Breast epithelium (tissue), 4 donors: ENCODE measurements at places on chromosomes 4 and X. TPM values are rescaled to one million over a fixed set of nuclear protein-coding genes. Genes with fewer than 3 reads are reported as not detected.
A peak's percentile ranks its signal among the peaks of the same experiment; 100 is the strongest.

Gene AKAP14
- total RNA-seq, result not detected

Gene KDR
- total RNA-seq, result 64.2 TPM

Gene ASB9
- 2.2 TPM for total RNA-seq

Gene CPLX1
- 2.6 TPM for total RNA-seq

Gene FSTL5
- total RNA-seq, result not detected

Gene POLA1
- 20.3 TPM for total RNA-seq

Gene IL2
- total RNA-seq, result 0.48 TPM

Gene FAM47E
- 17.9 TPM for total RNA-seq

GRCh38 chr4:46886711-46887110 is 22.3 kb downstream of the COX7B2 start:
- no peak overlapping the region for H3K4me3 ChIP-seq
- no peaks in the 10 kb centered on the region for H3K27me3 ChIP-seq
- DNase-seq, result no peak

GRCh38 chrX:12349201-12349600 is 210.9 kb downstream of the FRMPD4 start:
- no peaks in the 10 kb centered on the region for H3K27me3 ChIP-seq
- H3K4me1 ChIP-seq, result no peaks in the 10 kb centered on the region
- H3K36me3 ChIP-seq, result no peaks in the 10 kb centered on the region

GRCh38 chr4:18616720-18617119 is 595.2 kb upstream of the LCORL start:
- no peaks in the 10 kb centered on the region for H3K27me3 ChIP-seq
- H3K36me3 ChIP-seq, result no peaks in the 10 kb centered on the region
- H3K27ac ChIP-seq, result no peak overlapping the region
- no peak for DNase-seq
- H3K4me1 ChIP-seq, result no peaks in the 10 kb centered on the region
- H3K4me3 ChIP-seq, result no peak overlapping the region

DNA sequence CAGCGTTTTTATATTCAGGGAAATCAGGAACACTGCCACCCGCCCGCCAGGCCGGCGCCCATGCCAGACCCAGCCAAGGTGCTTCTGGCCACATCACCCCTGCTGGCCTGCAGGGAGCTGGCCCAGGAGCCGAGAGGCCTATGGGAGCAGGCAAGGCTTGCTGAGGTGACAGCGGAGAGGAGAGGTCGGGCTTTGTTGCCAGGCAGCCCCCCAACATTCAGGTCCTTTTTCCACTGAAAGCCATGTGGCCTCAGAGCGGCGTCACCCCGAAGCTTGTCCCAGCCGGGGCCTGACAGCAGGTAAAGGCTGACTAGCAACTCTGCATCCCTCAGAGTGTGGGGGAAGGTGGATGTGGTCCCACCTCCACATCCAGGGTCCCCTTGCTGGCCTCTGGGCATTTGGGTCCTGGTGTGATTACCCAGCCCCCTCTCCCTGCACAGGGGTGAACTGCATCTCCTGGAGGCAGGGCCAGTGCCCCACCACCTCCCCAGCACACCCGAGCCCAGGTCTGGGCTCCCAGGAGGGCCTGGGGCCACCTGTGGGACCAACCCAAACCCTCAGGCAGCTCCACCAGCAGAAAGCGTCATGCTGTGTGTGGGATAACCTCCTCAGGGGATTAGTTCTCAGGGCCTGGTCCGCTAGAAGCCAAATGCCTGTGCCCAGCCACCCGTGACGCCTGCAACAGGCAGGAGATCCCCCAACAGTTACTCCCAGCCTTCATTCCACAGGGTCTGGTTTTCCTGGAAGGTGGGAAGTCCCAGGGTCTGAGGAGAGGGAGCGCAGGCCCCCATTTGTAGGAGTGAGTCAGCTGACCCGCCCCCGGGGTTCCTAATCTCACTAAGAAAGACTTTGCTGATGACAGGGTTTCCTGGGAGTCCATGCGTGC is at the start of gene PDE6B:
Gene PDE6B (plus strand): TSS at position 869 of the 886 bp plus-strand sequence. CDS start 54 bp downstream, outside the sequence.
- H3K27ac ChIP-seq, result no peak within 1 kb of the TSS
- no peaks in the 10 kb centered on the region for H3K27me3 ChIP-seq
- H3K4me1 ChIP-seq, result no peaks in the 10 kb centered on the region
- H3K36me3 ChIP-seq, result no peaks in the 10 kb centered on the region
- no peak for DNase-seq

DNA sequence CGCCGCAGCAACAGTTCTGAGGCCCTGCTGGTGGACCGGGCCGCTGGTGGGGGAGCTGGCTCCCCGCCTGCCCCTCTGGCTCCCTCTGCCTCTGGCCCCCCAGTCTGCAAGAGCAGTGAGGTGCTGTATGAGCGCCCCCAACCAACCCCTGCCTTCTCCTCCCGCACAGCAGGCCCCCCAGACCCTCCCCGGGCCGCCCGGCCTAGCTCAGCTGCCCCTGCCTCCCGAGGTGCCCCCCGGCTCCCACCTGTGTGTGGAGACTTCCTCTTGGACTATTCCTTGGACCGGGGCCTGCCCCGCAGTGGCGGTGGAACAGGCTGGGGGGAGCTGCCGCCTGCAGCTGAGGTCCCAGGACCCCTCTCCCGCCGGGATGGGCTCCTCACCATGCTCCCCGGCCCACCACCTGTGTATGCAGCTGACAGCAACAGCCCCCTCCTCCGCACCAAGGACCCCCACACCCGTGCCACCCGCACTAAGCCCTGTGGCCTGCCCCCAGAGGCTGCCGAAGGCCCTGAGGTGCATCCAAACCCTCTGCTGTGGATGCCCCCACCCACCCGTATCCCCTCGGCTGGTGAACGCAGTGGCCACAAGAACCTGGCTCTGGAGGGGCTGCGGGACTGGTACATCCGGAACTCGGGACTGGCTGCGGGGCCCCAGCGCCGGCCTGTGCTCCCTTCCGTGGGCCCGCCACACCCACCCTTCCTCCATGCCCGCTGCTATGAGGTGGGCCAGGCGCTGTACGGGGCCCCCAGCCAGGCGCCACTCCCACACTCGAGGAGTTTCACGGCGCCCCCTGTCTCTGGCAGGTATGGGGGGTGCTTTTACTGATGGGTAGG is 6.3 kb downstream of the PRAF2 start:
- H3K36me3 ChIP-seq, result no peaks in the 10 kb centered on the region
- DNase-seq, result no peak
- H3K27me3 ChIP-seq, result no peaks in the 10 kb centered on the region
- H3K27ac ChIP-seq, result no peak overlapping the region
- H3K4me3 ChIP-seq, result no peak overlapping the region

DNA sequence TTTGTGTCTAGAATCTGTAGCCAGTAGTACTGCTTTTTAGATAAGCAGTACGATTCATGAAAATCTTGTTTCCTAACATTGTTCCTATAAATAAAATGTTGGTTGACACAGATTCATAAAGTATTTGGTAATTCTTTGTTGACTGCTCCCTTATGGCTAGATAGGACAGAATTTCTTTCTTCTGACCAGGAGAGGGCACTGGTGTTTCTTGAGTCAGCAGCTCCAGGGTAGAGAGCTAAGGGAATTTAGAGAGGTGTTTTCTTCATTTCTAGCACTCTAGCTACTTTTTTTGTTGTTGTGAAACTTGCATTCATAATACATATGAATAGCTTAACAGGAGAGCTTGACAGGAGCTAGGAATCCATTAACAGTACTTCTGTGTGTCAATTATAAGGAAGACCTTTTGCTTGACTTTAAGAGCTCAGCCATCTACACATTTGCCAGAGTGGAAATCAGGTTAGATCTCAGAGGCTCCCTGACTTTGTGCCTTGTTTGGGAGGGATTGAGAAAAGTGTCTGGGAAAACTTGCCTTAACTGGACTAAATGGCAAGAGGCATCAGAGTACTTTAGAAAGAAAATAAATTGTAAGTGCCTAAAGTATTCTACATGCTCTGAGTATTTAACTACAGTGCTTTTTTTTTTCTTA is 756.1 kb downstream of the SH3BGRL start:
- no peak for DNase-seq
- peaks cover 14% of the 10 kb centered on the region for H3K27me3 ChIP-seq
- H3K36me3 ChIP-seq, result no peaks in the 10 kb centered on the region

- no peak overlapping the region for H3K27ac ChIP-seq
- H3K27me3 ChIP-seq, result no peaks in the 10 kb centered on the region
- no peaks in the 10 kb centered on the region for H3K36me3 ChIP-seq
These were observed 66.8 kb upstream of the CENPE start for GRCh38 chr4:103264905-103265304.

- peak overlapping the region; percentile 5 for H3K27ac ChIP-seq
- H3K36me3 ChIP-seq, result no peaks in the 10 kb centered on the region
- no peaks in the 10 kb centered on the region for H3K27me3 ChIP-seq
These were observed 90.8 kb downstream of the AFF1 start for GRCh38 chr4:87025614-87026041.

DNA sequence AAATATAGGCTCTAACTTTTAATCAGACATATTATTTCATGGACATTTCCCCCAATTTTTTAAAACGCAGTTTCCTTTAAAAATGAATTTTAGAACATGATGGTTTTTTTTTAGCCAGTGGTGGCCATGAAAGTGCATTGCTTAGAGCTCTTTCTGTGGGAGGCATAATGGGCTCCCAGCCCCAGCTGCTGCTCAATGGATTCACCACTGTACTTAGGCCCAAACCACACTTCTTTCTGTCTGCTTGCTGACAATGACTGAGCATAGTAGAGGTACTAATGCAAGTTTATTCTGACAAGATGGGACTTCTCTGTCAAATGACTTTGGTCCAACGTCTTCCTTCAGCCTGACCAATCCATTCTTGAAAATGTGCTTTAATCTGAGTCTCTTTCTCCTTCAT is 400.2 kb upstream of the GRIA3 start:
- no peak overlapping the region for H3K27ac ChIP-seq
- no peaks in the 10 kb centered on the region for H3K36me3 ChIP-seq
- no peaks in the 10 kb centered on the region for H3K4me1 ChIP-seq
- H3K4me3 ChIP-seq, result no peak overlapping the region
- DNase-seq, result no peak
- H3K27me3 ChIP-seq, result no peaks in the 10 kb centered on the region

DNA sequence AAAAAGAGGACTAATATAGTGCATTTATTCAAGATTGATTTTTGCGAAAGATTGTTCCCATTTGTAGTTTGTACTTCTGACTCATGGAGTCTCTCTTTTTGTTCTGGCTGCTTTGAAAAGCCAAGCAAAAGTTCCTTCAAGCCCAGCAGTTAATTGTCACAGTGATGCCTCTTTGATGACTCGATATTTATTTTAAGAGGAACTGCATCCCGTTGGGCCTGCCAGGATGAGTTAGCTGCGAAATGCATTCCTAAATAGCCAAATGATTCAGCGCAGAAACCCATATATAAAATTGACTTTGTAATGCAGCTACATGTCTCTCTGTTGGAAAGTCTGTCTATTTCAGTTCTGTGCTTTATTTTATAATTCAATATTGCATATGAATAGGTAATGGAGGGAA is 295.1 kb downstream of the GBA3 start:
- no peak overlapping the region for H3K27ac ChIP-seq
- H3K27me3 ChIP-seq, result no peaks in the 10 kb centered on the region
- H3K4me3 ChIP-seq, result no peak overlapping the region
- H3K4me1 ChIP-seq, result no peaks in the 10 kb centered on the region
- no peaks in the 10 kb centered on the region for H3K36me3 ChIP-seq

GRCh38 chr4:78784236-78784865 is 8.2 kb downstream of the BMP2K start:
- DNase-seq, result no peak
- H3K27me3 ChIP-seq, result no peaks in the 10 kb centered on the region
- no peak overlapping the region for H3K27ac ChIP-seq
- H3K36me3 ChIP-seq, result no peaks in the 10 kb centered on the region

DNA sequence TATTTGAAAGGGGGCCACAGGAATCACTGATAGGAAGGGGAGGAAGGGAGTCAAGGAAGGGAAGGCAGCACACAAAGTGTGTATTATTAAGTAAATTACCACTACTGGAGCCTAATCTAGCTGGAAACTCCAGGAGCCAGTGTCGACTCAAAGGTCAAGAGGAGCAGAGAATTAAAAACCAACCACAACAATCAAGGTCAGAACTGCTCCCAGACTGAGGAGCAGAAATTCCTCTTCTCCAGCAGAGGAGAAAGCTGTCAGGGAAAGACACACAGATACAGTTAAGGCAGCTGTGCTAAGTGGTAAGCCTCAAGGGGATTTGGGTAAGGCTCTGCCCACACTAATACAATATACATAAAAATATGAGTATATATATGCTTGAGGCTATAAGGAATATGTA is 87.5 kb upstream of the PTPN13 start:
- no peaks in the 10 kb centered on the region for H3K4me1 ChIP-seq
- no peaks in the 10 kb centered on the region for H3K36me3 ChIP-seq
- no peaks in the 10 kb centered on the region for H3K27me3 ChIP-seq
- H3K27ac ChIP-seq, result no peak overlapping the region
- no peak for DNase-seq
- H3K4me3 ChIP-seq, result no peak overlapping the region

DNA sequence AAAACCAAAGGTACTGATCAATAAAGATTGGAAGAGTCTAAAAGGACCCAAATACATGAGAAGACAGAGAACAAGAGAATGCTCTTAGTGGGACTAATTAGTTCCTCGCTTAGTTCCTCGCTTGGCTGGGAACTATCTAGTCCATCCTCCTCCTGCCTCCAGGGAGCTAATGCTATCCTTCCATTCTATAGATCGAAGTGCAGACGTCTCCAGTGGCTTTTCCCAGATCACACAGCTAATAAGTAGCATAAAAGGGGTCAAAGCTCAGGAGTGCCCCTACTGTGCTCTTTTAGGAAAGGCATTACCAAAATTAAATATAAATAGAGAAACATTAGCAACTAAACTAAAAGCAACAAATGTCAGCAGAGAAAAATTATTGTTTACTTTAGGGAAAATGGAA is 42.3 kb upstream of the PPARGC1A start:
- H3K36me3 ChIP-seq, result no peaks in the 10 kb centered on the region
- DNase-seq, result no peak
- H3K4me1 ChIP-seq, result peaks cover 18% of the 10 kb centered on the region
- H3K27ac ChIP-seq, result no peak overlapping the region
- H3K27me3 ChIP-seq, result no peaks in the 10 kb centered on the region

DNA sequence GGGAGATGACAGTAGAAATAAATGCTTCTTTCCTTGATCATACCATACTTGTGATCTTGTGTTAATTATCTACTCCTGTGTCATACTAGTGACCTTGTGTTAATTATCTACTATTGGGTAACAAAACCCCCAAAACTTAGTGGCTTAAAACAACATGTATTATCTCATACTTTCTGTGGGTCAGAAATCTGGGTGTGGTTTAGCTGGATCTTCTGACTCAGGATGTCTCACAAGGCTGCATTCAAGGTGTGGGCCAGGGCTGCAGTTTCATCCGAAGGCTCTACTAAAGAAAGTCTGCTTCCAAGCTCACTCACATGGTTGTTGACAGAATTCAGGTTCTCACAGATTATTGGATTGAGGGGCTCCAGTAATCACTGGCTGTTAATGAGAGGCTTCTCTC is 70.3 kb upstream of the NDP start:
- no peak overlapping the region for H3K27ac ChIP-seq
- H3K27me3 ChIP-seq, result no peaks in the 10 kb centered on the region
- no peak overlapping the region for H3K4me3 ChIP-seq
- H3K4me1 ChIP-seq, result no peaks in the 10 kb centered on the region
